BE2C (cell line): ENCODE measurements at places on chromosomes 2 and 18.

- DNase-seq = no peak
Measured at GRCh38 chr18:48833701-48834412, 116.9 kb downstream of the SMAD7 start.

DNA sequence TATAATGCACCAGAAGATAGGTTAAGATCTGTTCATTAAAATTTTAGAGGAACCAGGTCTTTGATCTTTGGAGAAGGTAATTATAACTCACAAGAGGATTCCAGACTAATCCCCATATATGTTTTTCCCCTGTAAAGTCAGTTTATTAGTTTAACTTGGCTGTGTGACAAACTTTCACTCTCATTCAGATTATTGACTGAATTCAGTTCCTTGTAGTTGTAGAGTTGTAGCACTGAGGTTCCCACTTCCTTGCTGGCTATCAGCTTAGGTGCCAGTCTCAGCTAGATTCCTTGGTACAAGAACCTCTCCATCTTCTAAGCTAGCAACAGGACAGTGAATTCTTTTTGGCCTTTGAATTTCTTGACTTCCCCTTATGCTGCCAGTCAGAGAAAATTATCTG is 19.1 kb downstream of the REG1A start:
- no peak for DNase-seq

DNA sequence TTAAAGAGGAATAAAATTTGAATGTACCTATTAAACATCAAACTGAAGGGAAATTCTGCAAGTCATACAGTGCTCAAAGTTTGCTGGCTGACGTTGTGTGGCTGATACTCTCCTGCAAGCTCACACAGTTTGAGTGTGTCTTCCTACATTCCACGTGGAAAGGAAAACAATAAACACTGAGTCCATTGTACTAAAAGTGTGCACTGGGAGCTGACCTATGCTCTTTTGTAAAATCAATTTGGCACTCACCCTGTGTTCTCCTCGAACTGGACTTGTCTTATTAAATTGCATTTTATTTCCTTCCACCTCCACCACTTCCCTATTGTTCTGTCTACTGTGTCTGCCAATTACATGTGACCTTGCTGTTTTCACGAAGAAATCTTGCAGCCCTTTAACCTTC is 458.0 kb downstream of the CPS1 start:
- no peak for DNase-seq

GRCh38 chr18:23740105-23740830 is 51.0 kb downstream of the LAMA3 start:
- no peak for DNase-seq

DNA sequence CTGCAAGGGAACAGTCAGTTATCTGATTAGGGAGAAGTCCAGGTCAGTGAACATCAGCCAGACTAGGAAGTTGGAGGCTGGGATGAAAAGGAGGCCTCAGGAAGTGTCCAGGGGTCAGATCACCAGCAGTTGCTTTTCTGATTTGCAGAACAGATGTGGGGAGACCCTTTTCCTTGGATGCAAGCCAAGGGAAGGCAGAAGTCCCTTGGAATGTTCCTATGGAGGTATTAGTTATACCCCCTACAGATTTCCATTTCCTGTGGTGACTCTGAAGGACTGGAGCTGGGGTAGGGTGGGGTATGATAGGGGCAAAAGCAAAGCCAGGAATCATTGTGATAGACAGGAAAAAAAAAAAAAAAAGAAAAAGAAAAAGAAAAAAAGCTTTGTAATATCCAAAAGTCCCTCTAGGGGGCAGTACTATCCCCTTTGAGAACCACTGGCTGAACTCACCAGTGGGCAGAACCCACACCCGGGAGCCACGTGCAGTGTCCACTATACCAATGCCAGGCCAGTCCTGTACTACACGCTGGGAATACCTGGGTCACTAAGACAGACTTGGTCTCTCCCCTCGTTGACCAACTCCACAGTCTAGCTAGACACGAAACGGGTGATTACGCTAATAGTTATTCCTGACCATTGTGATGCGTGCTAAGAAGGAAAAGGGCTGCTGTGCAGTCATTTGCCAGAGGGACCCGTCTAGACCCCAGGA is 7.4 kb downstream of the DYSF start:
- no peak for DNase-seq

GRCh38 chr2:192072261-192072660 is 122.5 kb downstream of the TMEFF2 start:
- DNase-seq = no peak

DNA sequence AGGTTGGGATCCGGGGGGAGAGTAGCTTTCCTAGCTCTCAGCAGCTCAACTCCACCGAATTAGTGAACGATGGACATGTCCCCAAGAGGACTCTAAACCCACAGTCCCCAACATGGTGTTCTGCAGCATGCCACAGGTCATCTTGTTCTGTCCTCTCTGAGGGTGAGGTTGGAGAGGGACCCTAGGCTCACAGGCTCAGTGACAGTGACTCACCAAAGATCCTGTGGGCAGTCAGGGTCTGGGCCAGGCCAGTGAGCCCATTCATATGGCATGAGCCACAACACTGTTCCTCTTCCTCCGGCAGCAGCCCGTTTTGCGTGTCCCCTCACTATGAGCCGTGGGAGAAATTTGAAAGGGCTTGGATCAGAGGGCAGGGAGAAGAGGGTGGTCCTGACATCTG is 2.8 kb upstream of the SLC20A1 start:
- DNase-seq = no peak

- no peak for DNase-seq
Measured at GRCh38 chr18:28342231-28342630, 165.3 kb upstream of the CDH2 start.

GRCh38 chr18:5817816-5818215 is 77.5 kb downstream of the TMEM200C start:
- no peak for DNase-seq

DNA sequence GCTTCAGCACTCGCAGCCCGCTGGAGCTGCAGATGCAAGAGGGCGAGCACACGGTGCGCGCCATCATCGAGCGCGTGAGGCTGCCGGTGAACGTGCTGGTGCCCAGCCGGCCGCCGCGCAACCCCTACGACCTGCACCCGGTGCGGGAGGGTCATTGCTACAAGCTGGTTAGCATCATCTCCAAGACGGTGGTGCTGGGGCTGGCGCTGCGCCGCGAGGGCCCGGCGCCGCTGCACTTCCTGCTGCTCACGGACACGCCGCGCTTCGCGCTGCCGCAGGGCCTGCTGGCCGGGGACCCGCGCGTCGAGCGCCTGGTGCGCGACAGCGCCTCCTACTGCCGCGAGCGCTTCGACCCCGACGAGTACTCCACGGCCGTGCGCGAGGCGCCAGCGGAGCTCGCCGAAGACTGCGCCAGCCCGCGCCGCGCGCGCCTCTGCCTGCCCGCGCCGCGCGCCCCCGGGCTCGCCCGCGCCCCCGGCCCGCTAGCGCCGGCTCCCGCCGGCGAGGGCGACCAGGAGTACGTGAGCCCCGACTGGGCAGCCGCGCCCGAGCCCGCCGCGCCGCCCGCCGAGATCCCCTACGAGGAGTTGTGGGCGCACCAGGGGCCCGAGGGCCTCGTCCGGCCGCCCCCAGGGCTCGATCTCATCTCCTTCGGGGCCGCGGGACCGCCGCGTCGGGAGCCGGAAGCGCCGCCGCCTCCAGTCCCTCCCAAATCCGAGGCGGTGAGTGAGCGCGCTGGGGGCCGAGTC is 11.8 kb downstream of the GAREM2 start:
- no peak for DNase-seq

GRCh38 chr18:52046842-52047241 is 293.2 kb upstream of the DCC start:
- DNase-seq = no peak

DNA sequence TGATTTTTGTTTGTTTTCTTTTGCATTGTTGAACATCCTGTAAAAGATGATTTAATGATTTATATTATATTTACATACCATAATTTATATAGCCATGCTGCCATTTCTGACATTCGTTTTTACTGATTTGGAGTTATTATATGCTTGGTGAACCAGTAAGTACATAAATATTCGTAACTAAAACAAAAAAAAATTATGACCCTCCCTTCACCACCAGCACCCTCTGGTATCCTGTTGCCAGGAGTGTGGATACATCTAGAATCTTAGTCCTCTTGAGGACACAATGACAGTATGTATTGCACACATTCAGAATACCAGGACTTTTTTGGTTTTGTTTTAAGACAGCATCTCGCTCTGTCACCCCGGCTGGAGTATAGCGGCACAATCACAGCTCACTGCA is 43.9 kb upstream of the B3GNT7 start:
- no peak for DNase-seq
